Suprapubic skin (tissue), 4 donors: ENCODE measurements at places on chromosomes 2 and 18. TPM values are rescaled to one million over a fixed set of nuclear protein-coding genes. Genes with fewer than 3 reads are reported as not detected.
A peak's percentile ranks its signal among the peaks of the same experiment; 100 is the strongest.

GRCh38 chr2:101998556-101998895 lies 6.8 kb downstream of the IL1R2 start:
- peaks cover 17% of the 10 kb centered on the region for H3K4me1 ChIP-seq
- no peaks in the 10 kb centered on the region for H3K36me3 ChIP-seq
- no peak overlapping the region for H3K4me3 ChIP-seq
- H3K27ac ChIP-seq = no peak overlapping the region
- no peak for DNase-seq

DNA sequence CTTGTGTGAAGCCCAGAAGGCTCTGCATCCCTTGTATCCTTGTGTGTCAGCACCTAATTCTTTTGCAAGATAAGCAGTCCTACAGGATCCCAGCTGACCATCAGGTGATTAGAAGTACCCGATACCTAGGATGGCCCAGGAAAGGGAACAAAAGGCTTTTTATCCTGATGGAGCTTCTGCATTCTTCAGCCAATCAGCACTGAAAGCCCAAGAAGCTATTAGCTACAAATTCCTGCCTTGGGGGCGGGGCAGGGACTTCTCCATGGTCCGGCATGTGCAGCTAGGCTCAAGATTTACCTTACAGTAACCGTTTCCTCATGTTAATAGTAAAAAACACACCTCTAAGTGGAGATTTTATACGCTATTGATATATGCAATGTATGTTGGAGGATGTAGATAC lies 264.6 kb upstream of the THUMPD2 start:
- H3K36me3 ChIP-seq = no peaks in the 10 kb centered on the region
- H3K4me1 ChIP-seq = no peaks in the 10 kb centered on the region
- H3K27me3 ChIP-seq = no peaks in the 10 kb centered on the region
- no peak overlapping the region for H3K27ac ChIP-seq

DNA sequence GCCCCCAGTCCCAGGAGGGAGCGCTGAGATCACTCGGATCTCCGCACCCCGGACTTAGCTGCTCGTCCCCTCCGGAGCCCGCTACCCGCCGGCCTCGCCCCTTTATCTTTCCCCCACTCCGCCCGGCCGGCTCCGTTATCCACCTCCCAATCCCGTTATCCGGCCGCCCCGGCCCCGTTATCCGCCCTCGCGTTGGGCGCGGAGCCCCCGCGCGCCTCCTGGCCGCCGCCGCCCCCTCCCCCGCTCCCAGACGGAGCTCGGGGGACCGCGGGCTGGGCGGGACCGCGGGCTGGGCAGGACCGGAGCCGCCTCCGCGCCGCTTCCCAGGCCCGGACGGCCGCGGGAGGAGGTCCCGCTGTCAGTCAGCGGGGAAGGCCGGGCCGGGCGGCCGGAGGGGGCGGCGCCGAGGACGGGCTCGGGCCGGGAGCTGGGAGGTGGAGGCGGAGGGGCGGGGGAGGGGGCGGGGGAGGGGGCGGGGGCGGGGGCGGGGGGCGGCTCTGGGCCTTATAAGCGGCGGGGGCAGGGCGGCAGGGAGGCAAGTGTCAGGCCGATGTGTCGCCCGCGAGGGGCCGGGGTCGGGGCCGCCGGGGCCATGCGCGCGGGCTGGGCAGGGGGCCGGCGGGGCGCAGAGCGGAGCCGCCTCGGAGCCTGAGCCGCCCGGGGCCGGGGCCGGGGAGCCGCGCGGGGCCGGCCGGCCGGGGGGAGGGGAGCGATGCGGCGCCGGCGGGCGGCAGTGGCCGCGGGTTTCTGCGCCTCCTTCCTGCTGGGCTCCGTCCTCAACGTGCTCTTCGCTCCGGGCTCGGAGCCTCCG lies at the start of gene PKDCC:
Gene PKDCC, plus strand, starts transcription at position 534 of the 811 bp plus-strand sequence. Its CDS starts 179 bp downstream, at position 713.
- H3K27me3 ChIP-seq = peaks cover 21% of the 10 kb centered on the region
- peaks cover 32% of the 10 kb centered on the region for H3K4me1 ChIP-seq
- DNase-seq = peak; percentile 79
- H3K4me3 ChIP-seq = peak within 1 kb of the TSS; percentile 72

GRCh38 chr2:127783101-127783500 lies 27.9 kb downstream of the WDR33 start:
- no peak for DNase-seq
- H3K27ac ChIP-seq = no peak overlapping the region
- H3K4me3 ChIP-seq = no peak overlapping the region
- H3K4me1 ChIP-seq = peaks cover 4% of the 10 kb centered on the region
- no peaks in the 10 kb centered on the region for H3K27me3 ChIP-seq

- no peak overlapping the region for H3K27ac ChIP-seq
- peaks cover 3% of the 10 kb centered on the region for H3K4me1 ChIP-seq
- DNase-seq = no peak
- no peak overlapping the region for H3K4me3 ChIP-seq
- H3K27me3 ChIP-seq = no peaks in the 10 kb centered on the region
Measured at GRCh38 chr2:203744091-203744490, 37.7 kb downstream of the CD28 start.

- H3K36me3 ChIP-seq = no peaks in the 10 kb centered on the region
- no peaks in the 10 kb centered on the region for H3K27me3 ChIP-seq
- H3K27ac ChIP-seq = no peak overlapping the region
Measured at GRCh38 chr2:3294493-3294892, 83.1 kb downstream of the EIPR1 start.

DNA sequence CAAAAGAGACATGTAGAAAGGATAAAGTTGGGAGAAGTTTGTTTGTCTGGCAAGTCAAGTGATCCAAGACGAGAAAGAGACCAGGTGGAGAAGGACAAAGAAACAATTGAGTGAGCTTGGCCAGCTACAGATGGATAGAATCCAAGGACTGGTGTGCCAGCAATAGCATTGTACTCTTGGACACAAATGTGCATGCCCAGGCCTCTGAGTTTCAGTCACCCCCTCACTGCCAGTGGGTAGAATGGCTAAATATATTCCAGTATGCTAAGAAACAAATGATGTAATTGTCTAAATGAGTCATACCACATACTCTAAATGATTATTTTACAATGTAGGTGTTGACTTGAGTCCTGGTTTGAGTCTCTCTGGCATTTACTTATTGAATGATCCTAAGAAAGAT lies 881.3 kb downstream of the LRRTM4 start:
- no peaks in the 10 kb centered on the region for H3K4me1 ChIP-seq
- H3K27me3 ChIP-seq = no peaks in the 10 kb centered on the region
- no peaks in the 10 kb centered on the region for H3K36me3 ChIP-seq
- H3K27ac ChIP-seq = no peak overlapping the region
- DNase-seq = no peak

GRCh38 chr18:25449046-25449445 lies 97.1 kb upstream of the ZNF521 start:
- H3K4me3 ChIP-seq = no peak overlapping the region
- DNase-seq = no peak
- no peak overlapping the region for H3K27ac ChIP-seq
- no peaks in the 10 kb centered on the region for H3K36me3 ChIP-seq

DNA sequence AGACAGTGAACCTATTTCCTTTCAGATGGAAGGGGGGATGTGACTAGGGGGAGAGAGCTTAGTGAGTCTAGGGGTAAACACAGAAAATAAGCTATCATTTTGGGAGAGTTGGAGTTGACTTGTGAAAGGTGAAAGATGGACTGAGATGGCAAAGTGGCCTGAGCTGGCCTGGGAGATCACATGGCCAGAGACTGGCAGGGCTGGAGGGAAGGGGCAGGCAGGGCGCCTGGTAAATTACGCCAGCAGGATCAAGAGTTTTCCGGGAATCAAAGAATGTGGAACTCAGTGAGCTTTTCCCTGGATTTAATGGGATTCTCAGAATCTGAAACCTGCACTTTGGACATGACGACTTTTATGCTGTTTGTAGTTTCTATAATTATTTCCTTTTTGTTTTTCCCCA lies 841 bp upstream of the CFAP65 start:
- no peak overlapping the region for H3K4me3 ChIP-seq
- H3K36me3 ChIP-seq = no peaks in the 10 kb centered on the region
- no peak overlapping the region for H3K27ac ChIP-seq
- peaks cover 83% of the 10 kb centered on the region for H3K27me3 ChIP-seq
- no peak for DNase-seq
- H3K4me1 ChIP-seq = peaks cover 6% of the 10 kb centered on the region

- H3K27me3 ChIP-seq = no peaks in the 10 kb centered on the region
- no peak overlapping the region for H3K4me3 ChIP-seq
- H3K4me1 ChIP-seq = peaks cover 8% of the 10 kb centered on the region
Measured at GRCh38 chr2:109229094-109229675, 100.2 kb downstream of the SH3RF3 start.

GRCh38 chr2:148578493-148578884 lies 66.1 kb upstream of the EPC2 start:
- no peaks in the 10 kb centered on the region for H3K4me1 ChIP-seq
- no peaks in the 10 kb centered on the region for H3K36me3 ChIP-seq
- no peak overlapping the region for H3K4me3 ChIP-seq

DNA sequence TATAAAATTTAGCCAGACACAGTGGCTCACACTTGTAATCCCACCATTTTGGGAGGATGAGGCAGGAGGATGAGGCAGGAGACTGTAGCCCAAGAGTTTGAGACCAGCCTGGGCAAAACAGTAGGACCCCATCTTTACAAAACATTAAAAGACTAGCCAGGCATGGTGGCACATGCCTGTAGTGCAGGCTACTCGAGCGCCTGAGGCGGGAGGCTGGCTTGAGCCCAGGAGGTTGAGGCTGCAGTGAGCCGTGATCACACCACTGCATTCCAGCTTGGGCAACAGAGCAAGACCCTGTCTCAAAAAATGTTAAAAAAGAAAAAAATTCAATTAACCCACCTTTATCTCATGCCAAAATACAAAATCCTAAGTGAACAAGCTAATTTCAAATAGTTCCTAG lies 4.0 kb downstream of the REV1 start:
- no peaks in the 10 kb centered on the region for H3K36me3 ChIP-seq
- no peak for DNase-seq
- no peak overlapping the region for H3K27ac ChIP-seq
- H3K4me1 ChIP-seq = peaks cover 58% of the 10 kb centered on the region
- no peak overlapping the region for H3K4me3 ChIP-seq

- no peak overlapping the region for H3K27ac ChIP-seq
- no peak overlapping the region for H3K4me3 ChIP-seq
- DNase-seq = no peak
- no peaks in the 10 kb centered on the region for H3K36me3 ChIP-seq
- H3K4me1 ChIP-seq = no peaks in the 10 kb centered on the region
Measured at GRCh38 chr2:135890835-135891234, 14.6 kb upstream of the MCM6 start.

GRCh38 chr2:9313443-9313842 lies 106.8 kb downstream of the ASAP2 start:
- H3K4me1 ChIP-seq = peaks cover 27% of the 10 kb centered on the region
- H3K4me3 ChIP-seq = no peak overlapping the region
- no peak overlapping the region for H3K27ac ChIP-seq
- no peaks in the 10 kb centered on the region for H3K27me3 ChIP-seq
- no peak for DNase-seq

GRCh38 chr2:118906186-118906585 lies 35.8 kb upstream of the MARCO start:
- no peaks in the 10 kb centered on the region for H3K4me1 ChIP-seq
- DNase-seq = no peak
- no peaks in the 10 kb centered on the region for H3K27me3 ChIP-seq
- H3K27ac ChIP-seq = no peak overlapping the region
- no peaks in the 10 kb centered on the region for H3K36me3 ChIP-seq
- H3K4me3 ChIP-seq = no peak overlapping the region

DNA sequence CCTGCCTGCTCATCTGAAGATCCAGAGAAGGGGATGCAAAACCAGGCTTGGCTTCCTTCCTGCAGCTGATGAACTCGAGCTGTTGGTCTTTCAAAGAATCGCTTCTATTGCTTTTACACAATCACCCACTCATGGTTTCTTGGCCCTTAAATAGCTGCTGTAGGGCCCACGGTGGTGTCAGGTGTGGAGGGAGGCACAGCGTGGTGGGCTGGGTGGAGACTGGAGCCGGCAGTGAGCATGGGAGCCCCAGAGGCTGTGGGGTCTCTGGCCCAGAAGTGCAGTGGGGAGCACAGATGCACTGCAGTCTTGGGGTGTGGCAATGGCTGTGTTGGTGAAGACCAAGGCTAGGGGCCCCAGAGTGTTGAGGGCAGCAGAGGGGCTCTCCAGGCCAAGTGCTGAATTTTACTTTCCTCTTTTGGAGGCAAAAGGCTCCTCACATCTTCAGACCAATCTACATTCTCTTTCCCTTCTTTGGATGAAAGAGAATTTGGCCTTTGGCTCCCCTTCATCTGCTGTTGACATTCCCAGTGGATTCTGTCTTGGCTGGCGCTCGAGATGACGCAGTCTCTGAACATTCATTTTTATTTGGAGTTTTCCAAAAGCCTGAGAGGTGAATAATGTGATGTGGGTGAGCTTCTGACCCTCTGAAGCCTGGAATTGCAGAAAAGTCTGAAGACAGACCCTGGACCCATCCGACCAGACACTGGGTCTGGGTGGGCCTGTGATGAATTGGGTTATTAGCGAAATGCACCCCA lies 70.1 kb upstream of the ASB18 start:
- H3K27me3 ChIP-seq = no peaks in the 10 kb centered on the region
- no peaks in the 10 kb centered on the region for H3K36me3 ChIP-seq
- H3K4me3 ChIP-seq = no peak overlapping the region
- no peak for DNase-seq

DNA sequence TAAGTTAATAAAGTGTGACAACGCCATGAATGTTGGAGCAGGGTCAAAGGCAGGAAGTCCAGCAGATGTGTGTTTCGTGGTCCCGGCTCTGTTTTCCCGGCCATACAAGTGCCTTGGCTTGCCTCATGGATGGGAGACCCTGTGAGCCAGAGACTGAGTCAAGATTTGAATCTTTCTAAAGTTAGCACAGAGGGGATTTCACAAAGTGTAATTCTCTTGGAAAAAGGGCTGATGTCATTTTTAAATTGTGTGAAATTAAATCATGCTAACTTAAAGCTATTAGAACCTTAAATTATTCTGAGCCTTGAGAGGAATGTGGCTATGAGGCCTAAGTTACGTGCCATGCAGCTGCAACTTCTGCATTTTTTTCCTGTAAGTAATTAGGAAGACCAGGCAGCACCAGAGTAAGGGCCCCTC lies 38.3 kb upstream of the RALBP1 start:
- no peaks in the 10 kb centered on the region for H3K27me3 ChIP-seq
- DNase-seq = no peak
- no peak overlapping the region for H3K4me3 ChIP-seq

DNA sequence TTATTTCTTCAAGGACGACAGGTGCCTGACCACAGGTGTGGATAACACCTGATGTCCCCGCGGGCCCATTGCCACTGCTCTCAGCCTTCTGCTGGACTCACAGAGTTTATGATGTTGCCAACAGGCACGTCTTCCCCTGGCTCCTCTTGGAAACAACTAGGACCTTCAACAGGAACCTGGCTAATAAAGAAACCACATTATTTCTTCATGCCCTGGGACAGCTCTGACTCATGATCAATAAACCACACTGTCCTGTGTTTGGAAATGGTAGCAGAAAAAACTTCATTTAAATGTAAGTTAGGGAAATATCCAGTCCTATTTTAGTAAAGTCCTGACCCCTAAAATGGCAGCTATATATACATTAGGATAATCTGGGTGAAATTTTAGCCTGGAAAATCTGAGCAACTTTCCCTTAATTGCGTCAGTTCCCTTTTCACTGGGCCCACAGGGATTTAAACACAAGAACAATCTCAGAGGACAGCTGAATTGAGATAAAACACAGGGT lies 158.9 kb downstream of the VAPA start:
- H3K4me1 ChIP-seq = peaks cover 23% of the 10 kb centered on the region
- H3K4me3 ChIP-seq = no peak overlapping the region
- H3K36me3 ChIP-seq = no peaks in the 10 kb centered on the region
- no peak overlapping the region for H3K27ac ChIP-seq

The IL36G gene
- total RNA-seq = 14.0 TPM

The ABCG5 gene
- total RNA-seq = not detected

The CXCR4 gene
- 5.1 TPM for total RNA-seq

The TTR gene
- not detected for total RNA-seq

The HOXD9 gene
- total RNA-seq = 2.6 TPM

The DAW1 gene
- total RNA-seq = not detected
